ENCODE measurements at places on chromosomes 3 and 15.

DNA sequence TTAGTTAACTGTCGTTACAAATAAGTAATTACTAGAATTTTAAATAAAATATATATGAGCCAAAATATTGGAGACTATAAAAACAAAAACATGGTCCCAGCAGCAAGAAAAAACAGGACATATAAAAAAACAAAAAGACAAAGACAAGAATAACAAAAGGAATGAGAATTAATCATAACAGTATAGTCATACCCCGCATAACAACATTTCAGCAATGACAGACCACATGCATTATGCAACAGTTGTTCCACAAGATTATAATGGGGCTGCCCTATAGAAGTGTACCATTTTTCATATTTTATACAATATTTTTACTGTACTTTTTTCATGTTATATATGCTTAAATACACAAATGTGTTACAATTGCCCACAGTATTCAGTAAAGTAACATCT, 5.6 kb downstream of the HLTF start:
- DNase-seq = peak; percentile 64

DNA sequence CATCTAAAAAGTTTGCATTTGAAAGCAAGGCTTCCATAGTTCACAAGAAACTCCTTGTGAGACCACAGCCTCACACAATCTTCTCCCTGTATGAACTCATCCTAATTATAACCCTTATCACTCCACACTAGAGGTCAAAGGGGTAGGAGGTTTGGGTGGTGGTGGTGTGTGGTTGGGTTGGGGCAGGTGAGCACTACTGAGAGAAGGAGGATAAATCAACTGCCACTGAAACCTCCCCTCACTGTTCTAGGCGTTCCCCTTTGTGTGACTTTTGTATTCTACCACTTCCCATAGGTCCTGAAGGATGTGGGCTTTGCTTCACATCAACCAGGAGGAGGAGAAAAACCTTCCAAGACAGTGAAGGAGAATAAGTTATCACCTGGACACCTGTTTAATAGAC, 6.4 kb upstream of the AGBL1 start:
- no peak for DNase-seq

GRCh38 chr3:172260381-172260780, 187.9 kb downstream of the GHSR start:
- DNase-seq = peak; percentile 48

GRCh38 chr15:31887246-31887645, 143.1 kb upstream of the CHRNA7 start:
- DNase-seq = no peak

- DNase-seq = no peak
Measured at GRCh38 chr3:48797626-48798025, 50.0 kb downstream of the PRKAR2A start.

- DNase-seq = no peak
Measured at GRCh38 chr3:39577541-39577940, 110.1 kb downstream of the MOBP start.

DNA sequence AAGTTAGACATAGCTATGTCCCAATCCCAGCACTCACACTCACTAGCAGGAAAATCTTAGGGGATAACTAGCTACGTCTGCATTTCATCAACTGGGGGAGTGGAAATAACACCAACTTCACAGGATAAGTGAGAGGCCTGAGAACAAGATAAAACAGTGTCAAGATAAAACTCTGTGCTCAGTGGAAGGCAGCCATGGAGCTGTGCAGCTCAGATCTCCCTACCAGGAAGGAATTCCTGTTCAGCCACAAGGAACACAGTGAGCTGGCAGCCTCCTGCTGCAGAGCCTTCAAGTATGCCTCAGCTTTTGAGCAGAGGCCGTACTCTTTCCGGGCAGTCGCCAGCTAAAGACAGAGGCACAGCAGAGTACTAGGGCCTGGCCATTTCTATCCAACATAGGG, 115.8 kb upstream of the TOPAZ1 start:
- DNase-seq = no peak

- DNase-seq = peak; percentile 20
Measured at GRCh38 chr15:81265256-81265943, 58.5 kb downstream of the STARD5 start.

All from fibroblast of skin of right biceps (primary cell).